H1 (cell line): ENCODE measurements at places on chromosomes 7 and 10. TPM values are rescaled to one million over a fixed set of nuclear protein-coding genes. Genes with fewer than 3 reads are reported as not detected.

GRCh38 chr7:47609803-47610452 lies 28.0 kb upstream of the TNS3 start:
- DNase-seq, result no peak

Gene WEE2
- total RNA-seq, result not detected in 2 replicates

GRCh38 chr7:98420966-98421612 lies 20.2 kb upstream of the BAIAP2L1 start:
- peak; percentile 91 for DNase-seq

DNA sequence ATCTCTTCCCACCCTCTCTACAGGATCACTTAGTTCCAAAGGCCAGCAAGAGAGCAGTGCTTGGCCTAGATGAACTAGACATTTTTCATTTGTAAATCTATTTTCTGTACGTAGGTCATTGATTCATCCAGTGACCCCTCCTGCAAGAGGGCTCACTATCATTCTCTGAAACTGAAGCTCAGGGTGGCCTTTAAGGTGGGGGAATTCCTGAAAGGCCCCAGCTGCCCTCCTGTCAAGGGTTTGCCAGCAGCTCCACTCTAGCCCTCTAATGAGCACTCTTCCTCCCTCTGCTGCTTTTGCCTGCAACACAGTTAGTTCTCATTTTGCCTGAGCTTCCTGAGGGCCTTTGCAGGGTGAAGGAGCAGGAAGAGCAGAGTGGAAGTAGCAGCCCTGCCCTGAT lies 41.2 kb downstream of the LRRC18 start:
- no peak for DNase-seq

GRCh38 chr7:38068461-38068860 lies 109.6 kb upstream of the STARD3NL start:
- no peak for DNase-seq

Gene CALU
- total RNA-seq, result 169 and 170 TPM in 2 replicates

Gene MSMB
- not detected in 2 replicates for total RNA-seq

DNA sequence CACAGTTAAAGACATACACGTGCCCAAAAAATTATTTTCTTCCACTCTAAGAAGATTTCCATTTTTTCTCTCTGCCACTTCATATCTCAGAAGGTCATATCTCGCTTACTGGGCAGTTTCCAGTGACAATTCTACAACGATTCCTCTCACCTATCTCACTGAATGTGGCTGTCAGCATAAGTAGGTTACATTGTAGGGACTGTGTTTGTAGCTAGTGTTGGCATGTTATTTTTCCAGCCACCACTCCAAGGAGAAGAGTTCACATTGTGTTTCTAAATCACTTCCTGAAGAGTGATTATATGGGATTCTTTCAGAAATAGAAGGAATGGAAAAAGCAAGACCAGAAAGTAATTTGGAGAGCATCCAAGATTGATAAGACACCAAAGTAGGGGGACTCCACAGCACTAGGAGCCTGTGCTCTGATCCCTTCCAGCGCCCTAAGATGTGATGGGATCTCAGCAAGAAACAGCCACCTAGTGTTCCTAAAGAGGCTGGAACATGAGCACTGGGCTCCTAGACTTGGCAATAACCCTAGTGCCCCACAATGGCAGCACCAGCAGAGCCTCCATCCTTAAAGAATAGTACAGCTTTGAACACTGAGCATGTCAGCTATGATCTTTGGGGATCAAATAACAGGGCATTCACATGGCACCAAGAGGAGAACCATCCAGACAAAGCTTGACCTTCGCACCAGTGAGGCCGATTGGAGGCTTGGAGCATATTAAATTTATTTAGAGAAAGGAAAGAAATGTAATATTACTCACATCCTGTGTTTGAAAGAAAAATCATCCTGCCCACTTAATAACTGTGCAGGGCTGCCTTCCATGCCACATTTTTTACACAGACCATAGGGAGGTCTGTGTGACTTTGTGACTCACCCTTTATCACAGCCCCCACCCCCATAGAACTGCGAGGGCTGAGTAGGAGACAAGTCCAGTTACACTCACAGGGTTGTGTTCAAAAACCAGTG lies 51.8 kb downstream of the CAV1 start:
- DNase-seq, result no peak

GRCh38 chr10:63637901-63638327 lies 116.7 kb downstream of the REEP3 start:
- no peak for DNase-seq

GRCh38 chr10:61804414-61804813 lies 97.1 kb upstream of the ARID5B start:
- no peak for DNase-seq

DNA sequence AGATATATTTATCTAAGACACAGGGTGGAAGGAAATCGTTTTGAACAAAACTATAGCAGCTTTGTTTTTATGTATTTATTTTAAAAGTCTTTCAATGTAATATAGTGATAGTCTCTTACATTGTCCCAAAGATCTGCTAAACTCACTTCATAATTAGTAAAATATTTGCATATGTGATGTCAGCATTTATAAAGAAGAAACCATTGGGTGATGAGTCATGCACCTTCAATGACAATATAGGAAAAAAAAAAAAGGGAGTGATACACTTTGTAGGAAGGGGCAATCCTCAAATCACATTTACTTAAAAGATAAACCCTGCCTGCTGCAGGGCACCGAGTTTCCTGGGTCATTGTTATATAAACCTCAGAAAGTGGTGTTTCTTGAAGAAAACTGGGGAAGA lies 112.4 kb upstream of the SEMA3C start:
- DNase-seq, result no peak

Gene RBAK
- total RNA-seq, result 16.1 and 18.2 TPM in 2 replicates
